DMS79 (cell line): ENCODE measurements at places on chromosomes 6 and 20.

GRCh38 chr6:144265061-144265357 is 20.1 kb upstream of the UTRN start:
- no peak for DNase-seq

DNA sequence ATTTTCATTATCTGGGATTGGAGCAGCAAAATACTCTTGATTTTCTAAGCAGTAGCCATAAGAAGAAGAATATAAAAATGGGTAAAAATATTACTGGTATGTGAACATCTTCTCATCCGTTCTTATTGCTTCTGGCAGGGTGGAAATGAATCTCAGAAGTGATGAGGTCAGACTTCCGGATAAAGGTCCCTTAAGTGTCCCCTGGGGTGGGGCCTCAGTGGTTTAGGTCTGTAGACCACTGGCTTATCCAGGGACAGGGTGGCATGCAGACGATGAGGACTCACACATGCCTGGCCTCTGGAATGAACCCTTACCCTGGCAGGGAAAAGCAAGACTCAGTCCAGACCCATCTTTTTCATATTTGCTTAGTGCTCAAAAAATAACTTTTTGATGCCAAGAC is 143.3 kb downstream of the UST start:
- DNase-seq, result no peak

DNA sequence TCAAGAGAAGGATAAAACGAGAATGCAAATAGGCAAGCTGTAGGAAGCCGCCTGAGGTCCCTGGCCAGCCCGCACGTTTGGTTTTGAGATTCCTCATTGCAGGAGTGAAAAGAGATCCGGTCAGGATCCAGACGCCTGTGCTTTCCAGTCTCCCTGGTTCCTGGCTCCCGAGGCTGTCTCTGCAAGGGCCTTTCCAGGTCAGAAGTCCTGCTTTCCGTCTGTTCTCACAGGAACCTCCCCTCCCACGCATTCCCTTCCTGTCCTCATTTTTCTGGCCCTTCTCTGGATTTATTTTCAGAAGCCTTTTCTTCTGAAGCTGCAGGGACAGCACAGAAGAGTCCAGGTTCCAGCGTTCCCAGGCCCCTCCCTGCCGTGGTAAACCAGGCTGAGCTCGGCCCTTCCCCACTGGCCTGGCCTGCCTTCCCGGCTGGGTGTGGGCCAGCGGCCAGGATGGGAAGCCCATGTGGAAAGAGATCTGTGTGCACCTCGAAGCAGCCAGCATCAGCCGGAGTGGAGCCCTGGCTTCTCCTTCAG is 54.0 kb downstream of the TMEM242 start:
- DNase-seq, result no peak

GRCh38 chr6:170317076-170317475 is 10.5 kb downstream of the FAM120B start:
- DNase-seq, result no peak

DNA sequence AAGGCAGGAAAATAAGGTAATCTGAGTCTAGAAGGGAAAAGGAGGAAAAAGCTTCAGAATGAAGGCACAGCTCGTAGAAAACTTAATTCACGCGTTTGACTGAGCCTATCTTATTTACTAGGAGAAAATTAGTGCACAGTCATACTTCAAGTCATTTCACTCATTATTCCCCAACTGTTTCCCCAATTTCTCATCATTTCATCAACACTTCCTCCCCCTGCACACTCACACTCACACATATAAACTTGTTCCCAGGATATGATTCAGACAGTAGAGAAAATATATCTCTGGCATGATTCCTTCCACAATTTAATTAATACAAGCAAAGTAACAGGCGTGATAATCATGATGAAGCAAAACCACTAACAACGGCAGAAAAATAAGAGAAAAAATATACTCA is 94.5 kb upstream of the F13A1 start:
- DNase-seq, result no peak

GRCh38 chr6:19552076-19552475 is 285.1 kb upstream of the ID4 start:
- no peak for DNase-seq

- no peak for DNase-seq
These were observed 59.2 kb upstream of the TINAG start for GRCh38 chr6:54248994-54249393.

DNA sequence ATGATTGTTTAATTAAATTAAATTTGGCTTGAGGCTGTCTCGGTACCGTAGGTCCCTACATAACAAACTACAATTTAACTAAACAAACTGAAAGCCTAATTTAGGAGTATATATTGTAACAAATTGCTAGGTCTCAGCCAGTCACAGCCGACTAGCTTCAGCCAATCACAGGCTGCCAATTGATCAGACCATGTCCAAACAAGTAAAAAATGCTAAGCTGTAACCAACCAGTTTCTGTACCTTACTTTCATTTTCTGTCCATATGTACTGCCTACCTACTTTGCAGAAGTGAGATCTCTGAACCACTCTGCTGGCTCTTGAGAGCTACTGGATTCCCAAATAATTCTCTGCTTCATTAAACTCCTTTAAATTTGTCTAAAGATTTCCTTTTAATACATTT is 648.0 kb upstream of the GJE1 start:
- DNase-seq, result no peak

DNA sequence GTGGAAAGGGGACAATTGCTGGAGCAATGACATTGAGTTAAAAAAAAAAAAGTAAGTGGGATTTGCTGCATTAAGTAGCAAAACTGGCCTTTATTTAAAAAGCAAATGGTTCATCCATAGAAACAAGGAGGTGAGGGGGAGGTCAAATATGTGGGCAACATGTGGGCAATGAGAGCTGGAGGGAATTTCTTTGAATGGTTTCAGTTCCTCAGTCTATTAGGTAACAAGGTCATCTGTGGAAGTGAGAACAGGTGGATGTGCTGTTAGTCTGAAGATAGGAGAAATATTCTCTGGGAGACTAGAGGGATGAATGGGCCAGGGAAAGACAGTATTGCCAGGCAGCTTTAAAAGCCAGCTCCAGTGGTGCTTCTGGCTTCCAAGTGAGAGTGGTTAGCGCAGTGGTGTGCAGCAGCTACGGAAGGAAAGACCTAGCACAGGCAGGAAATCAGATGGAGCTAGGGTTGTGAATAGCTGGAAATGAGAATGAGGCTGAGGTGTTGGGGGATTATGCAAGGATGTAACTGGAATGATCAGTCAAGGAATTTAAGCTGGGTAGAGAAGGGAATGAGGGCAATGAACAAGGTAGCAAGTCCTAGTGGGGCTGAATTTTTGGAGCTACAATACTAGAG is 727.6 kb downstream of the PTPRT start:
- DNase-seq, result no peak

- no peak for DNase-seq
These were observed 4.5 kb upstream of the FOXO3 start for GRCh38 chr6:108556250-108556649.

GRCh38 chr6:125267806-125268523 is 33.8 kb downstream of the HDDC2 start:
- DNase-seq, result no peak

DNA sequence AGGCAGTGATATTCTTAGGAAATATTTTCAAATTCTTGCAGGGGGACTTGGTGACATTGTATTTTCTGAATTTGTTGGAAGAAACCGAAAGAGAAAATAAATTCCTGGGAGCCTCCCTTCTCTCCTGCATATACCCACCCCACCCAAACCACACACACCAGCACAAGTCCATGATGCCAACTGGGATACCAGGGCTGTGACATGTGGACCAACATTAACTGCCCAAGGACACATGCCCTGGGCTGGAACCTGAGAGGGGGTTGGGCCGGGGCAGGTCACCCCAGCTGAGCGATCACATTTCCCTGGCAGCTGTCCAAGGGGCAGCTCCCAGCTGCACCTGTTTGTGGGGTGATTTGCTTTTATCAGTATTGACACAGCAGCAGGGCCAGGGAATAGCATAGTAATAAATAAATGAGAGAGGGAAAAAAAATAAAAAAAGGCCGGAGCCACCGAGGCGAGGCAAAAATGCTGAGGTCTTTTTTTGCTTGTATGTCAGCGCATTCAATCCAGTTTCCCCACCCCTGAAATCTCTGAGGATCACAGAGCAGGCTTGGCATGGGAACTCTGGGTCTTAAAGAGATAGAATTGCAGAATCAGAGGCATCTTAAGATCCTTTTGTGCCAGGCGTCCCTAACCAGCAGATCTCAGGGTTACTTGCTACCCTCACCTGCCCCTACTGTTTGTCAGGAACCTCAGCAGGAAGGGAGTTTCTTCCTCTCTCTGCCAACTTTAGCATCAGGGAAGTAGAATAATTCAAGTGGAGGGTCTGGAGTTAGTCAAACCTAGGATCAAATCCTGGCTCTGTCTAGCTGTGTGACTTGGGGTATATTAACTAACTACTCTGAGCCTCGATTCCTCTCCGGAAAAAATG is 66.5 kb upstream of the PIM1 start:
- peak; percentile 80 for DNase-seq

DNA sequence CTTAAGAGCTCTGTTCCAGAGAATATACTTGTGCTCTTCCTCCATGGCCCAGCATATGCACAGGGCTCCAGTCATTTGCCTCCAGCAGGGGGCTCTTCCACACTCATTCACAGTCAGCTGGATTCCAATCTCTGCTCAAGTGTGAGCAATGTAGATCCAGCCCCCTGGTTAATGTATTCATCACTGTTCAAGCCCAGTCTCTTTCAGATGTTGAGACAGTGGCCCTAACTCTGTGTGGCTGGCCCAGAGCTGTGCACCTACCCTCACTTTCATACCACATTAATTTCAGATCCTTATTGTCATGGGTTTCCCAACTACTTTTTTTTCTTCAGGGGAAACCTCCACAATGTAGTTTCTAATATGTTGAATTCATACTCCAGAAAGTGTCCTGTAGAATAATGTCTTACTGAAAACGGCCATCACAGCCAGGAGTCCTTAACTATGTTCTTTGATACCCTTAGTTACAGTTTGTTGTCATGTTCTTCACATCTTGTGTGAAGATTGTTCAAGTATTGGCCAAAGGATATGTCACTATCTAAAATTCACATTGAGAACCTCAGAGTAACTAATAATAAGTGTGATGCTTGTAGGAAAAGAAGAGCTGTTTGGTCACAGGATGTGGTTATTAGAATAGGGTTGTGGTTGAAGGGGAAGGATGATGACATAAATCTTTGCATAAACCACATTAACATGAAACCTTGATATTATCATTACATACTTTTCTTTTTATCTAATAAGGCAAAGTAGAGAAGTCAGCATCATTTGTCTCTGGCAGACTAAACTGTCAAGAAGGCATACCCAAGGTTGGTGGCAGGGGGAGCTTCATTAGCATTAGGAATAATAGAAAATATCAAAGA is 14.4 kb upstream of the HLA-DQA1 start:
- no peak for DNase-seq

- DNase-seq, result no peak
These were observed 27.2 kb downstream of the SLC12A5 start for GRCh38 chr20:46056027-46056833.

GRCh38 chr6:163940705-163941623 is 526.4 kb downstream of the QKI start:
- no peak for DNase-seq

GRCh38 chr20:24892522-24892921 is 56.5 kb upstream of the CST7 start:
- DNase-seq, result no peak

- DNase-seq, result no peak
These were observed 83.4 kb upstream of the FABP7 start for GRCh38 chr6:122696079-122696478.

DNA sequence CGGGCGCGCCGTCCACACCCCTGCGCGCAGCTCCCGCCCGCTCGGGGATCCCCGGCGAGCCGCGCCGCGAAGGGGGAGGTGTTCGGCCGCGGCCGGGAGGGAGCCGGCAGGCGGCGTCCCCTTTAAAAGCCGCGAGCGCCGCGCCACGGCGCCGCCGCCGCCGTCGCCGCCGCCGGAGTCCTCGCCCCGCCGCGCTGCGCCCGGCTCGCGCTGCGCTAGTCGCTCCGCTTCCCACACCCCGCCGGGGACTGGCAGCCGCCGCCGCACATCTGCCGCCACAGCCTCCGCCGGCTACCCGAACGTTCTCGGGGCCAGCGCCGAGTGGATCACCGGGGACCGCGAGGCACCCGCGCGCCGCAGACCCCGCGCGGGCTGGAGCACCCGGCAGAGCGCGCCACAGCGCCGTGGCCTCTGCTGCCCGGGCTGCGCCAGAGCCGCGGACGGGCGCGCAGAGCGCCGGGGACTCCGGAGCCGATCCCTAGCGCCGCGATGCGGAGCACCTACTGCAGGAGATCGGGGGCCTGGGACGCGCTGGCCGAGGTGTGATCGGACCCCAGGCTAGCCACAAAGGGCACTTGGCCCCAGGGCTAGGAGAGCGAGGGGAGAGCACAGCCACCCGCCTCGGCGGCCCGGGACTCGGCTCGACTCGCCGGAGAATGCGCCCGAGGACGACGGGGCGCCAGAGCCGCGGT is at the start of gene BMP2:
Gene BMP2, plus strand, starts transcription at position 151 of the 692 bp plus-strand sequence. CDS start 2,441 bp downstream, outside the sequence.
- no peak for DNase-seq

DNA sequence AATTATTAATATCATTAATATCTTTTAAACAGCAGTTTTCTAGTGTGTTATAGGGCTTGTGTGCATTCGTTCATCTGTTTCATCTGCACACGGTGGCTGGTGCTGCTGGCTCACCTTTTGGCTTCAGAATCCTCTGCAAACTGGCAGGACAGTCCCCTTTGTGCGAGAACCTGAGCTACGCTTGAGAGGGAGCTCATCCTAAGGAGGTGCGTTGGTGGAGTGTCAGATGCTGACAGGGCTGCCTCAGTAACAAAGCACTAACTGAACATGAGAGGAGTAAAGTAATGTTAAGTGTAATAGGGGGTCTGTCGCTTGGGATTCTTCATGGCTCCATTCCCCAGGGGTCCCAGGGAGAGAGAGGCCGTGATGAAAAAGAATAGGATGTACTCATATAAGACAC is 22.4 kb downstream of the ELOVL2 start:
- DNase-seq, result no peak

GRCh38 chr6:4351520-4352321 is 216.3 kb upstream of the ECI2 start:
- no peak for DNase-seq

GRCh38 chr20:3156811-3157619 is 2.6 kb downstream of the FASTKD5 start:
- DNase-seq, result no peak

- DNase-seq, result no peak
These were observed 40.4 kb upstream of the NAA20 start for GRCh38 chr20:19976595-19977372.

DNA sequence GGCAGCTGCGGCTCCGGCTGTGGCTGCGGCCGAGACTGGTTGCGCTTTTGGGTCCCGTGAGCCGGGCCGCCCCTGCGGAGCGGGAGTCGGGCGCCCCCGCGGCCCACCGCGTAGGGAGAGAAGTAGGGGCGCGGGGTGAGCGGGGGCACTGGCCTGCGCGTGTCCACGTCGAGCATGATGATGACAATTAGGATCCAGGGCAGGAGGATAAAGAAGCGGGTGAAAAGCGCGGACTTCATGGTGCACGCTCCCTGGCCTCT is 739 bp downstream of the B3GAT2 start:
- DNase-seq, result no peak

GRCh38 chr20:41437836-41438235 is 71.2 kb upstream of the EMILIN3 start:
- no peak for DNase-seq

GRCh38 chr6:137937834-137938233 is 70.8 kb downstream of the TNFAIP3 start:
- no peak for DNase-seq

- DNase-seq, result no peak
These were observed 96.9 kb downstream of the MKKS start for GRCh38 chr20:10336959-10337729.

GRCh38 chr6:37051138-37052026 is 45.9 kb downstream of the FGD2 start:
- DNase-seq, result peak; percentile 68
